Activated CD4-positive, alpha-beta T cell treated with anti-CD3 and anti-CD28 coated beads, Interleukin-2, amount 10 ng/mL, durations not matched to agents 7 days and 5 days (primary cell): ENCODE measurements at places on chromosomes 6 and 20. TPM values are rescaled to one million over a fixed set of nuclear protein-coding genes. Genes with fewer than 3 reads are reported as not detected.

The GJE1 gene
- not detected for total RNA-seq

The SLC35A1 gene
- 14.7 TPM for total RNA-seq

The KIAA0408 gene
- 4.4 TPM for total RNA-seq

The TCP11 gene
- total RNA-seq, result not detected

The OR2J2 gene
- total RNA-seq, result not detected
